ENCODE measurements at places on chromosomes 16 and 17.

DNA sequence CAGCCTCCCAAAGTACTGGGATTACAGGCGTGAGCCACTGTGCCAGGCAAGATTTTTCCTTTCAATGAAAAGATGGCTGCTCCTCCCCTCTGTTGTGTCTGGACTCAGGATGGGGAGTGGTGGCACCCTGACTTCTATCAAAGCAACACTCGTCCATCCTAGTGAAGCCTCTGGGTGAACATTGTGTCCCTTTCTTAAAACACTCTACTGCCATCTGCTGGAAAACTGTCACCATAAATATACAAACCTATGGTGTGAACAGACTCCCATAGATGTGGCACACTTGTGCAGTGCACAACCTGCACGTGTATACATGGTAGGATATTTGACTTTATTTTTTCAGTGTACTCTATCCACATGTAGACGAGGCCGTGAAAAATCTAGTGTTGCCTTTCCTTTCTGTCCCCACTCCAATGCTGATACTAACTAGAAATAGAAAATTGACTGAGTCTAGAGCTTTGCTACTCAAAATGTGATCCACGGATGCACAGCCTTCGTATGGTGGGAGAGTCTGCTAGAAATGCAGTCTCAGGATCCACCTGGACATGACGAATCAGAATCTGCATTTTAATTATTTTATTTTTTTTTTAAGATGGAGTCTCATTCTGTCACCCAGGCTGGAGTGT, 55.9 kb upstream of the PLCG2 start:
- DNase-seq, result peak; percentile 78

- no peak for DNase-seq
Measured at GRCh38 chr17:28404812-28405570, 1.0 kb downstream of the SLC46A1 start.

DNA sequence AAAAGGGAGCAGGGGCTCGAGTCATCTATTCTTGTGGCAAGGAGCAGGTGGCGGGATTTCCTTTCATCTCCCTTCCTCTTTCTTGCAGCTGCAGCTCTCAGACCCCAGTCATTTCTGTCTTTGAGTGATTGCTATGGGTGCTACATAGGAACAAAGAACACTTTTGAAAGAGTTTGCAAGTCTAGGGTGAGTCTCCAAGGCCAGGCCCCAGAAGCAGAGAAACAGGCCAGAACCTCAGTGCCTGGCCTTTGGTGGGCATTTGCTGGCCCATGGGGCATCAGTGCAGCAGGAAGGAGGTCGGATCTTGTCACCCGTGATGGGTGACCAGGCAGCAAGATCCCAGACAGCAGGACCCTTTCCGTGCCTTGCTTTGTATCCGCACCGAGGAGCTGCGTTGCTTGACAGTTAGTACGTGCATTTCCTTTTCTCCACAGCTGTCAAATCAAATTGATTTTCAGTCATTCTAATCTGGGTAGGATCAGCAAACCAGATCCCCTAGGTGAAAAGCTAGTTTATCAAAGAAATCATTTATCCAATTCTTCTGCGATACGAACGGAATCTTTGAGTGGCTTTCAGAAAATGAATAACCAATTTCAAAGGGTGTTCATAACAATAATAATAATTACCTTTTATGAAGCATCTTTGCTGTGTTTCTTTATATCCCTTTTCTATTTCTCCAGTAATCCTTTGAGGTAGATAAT, 244.6 kb upstream of the MAF start:
- no peak for DNase-seq

DNA sequence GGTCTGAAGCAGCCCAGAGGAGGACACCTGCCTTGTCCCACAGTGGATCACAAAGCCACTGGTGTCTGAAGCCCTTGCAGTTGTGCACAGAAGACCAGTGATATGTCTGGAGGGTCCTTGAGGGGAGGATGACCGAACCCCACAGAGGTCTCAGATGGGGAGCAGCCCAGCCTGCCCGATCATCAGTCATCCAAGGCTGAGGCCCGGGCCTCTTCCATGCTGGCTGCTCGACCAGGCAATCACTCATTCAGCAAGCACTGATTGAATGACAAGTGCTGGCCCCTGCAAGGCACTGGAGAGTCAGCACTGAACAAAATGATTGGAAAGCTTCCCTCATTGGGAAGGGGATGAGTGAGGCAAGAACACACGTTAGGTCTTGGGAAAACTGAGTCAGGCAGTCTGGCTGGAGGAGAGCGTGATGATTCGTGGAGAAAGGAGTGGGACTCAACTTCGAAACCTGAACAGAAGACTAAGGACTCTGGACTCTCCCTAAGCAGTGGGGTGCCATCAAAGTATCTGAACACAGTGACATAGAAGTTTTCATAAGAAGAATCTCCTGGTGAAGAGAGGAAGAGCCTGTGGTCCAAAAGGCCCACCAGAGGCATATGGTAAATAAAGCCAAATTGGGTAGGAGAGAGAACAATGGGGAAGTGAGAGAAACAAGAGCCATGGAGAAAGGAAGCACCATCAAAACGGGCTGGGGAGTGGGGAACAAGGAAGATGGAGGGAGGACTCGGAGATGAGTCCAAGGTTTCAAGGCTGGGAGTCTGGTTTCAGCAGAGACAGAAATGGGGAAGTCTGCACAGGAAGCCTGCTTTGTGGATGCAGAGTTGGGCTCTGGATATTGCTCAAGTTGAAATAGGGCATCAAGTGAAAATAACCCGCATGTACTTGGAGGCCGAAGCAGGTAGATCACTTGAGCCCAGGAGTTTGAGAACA, 10.2 kb downstream of the PIK3R5 start:
- no peak for DNase-seq

- DNase-seq, result no peak
Measured at GRCh38 chr16:8887431-8887765, 5.2 kb downstream of the LITAFD start.

GRCh38 chr16:27377666-27378485, 24.1 kb upstream of the IL21R start:
- no peak for DNase-seq

DNA sequence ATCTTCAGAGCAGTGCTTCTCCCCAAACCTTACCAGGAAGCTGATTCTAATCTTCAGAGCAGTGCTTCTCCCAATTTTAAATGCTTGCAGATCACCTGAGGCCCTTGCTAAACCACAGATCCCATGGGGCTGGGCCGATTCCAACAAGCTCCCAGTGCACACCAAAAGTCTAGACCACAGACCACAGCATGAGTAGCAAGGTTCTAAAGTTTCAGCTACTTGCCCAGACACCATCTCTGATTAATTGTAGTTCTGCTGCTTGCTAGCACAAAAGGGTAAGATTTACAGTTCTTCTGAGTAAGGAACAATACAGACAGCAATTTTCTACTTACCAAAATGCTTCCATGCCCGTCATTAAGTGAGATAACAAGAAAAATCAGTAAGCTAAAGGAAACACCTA, 12.2 kb downstream of the CLEC3A start:
- DNase-seq, result peak; percentile 5

GRCh38 chr17:53191878-53192277, 630.8 kb upstream of the KIF2B start:
- no peak for DNase-seq

- DNase-seq, result no peak
Measured at GRCh38 chr17:19341211-19341631, 21.3 kb downstream of the B9D1 start.

DNA sequence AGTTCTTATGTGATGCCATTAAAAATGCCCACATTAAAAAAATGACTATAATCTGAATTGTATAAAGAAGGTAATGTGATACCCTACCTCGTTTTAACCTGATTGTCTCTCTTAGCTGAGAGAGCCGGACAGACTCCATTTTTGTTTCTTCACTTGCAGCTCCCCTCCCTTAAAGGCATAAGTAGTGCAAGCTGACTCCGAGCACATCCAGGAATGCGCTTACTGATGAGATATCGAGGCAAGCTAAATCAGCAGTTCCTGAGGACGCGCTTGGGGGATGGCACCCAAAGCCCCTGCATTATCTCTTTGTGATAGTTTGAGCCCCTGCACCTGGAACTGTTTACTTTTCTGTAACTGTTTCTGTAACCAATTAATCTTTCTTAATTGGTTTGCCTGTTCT, 6.3 kb downstream of the KRT24 start:
- DNase-seq, result no peak

DNA sequence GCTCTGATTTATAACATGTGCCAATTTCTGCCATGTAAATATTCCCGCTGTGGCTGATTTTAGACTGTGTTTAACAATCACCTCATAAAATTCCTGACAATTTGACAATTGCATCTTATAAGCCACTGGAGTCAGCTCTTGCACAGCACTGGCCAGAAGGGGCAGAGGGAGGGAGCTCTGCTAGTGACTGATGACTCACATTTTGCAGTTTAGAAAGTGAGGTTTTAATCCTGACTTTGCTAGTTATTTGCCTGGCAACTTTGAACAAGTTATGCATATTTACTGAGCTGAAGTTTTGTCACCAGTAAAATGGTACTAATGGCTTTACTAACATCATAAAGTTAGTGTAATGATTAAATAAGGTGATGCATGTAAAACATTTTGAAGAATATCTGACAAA, 452.3 kb downstream of the CNTNAP4 start:
- no peak for DNase-seq

DNA sequence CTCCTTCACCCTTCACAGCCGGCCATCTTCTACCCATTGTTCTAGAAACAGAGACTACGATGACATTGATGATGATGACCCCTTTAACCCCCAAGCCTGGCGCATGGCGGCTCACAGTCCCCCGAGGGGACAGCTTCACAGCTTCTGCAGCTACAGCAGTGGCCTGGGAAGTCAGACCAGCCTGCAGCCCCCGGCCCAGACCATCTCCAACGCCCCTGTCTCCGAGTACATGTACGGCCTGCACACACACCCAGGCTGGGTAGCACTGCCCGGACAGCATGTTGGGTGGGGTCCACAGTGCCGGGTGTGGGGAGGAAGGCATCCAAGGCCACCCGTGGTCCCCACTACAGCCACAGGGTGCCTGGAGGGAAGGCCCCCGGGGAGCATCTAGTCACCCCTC, 21.0 kb upstream of the DNAI2 start:
- no peak for DNase-seq

GRCh38 chr17:68437979-68438822, 19.1 kb downstream of the WIPI1 start:
- DNase-seq, result no peak

DNA sequence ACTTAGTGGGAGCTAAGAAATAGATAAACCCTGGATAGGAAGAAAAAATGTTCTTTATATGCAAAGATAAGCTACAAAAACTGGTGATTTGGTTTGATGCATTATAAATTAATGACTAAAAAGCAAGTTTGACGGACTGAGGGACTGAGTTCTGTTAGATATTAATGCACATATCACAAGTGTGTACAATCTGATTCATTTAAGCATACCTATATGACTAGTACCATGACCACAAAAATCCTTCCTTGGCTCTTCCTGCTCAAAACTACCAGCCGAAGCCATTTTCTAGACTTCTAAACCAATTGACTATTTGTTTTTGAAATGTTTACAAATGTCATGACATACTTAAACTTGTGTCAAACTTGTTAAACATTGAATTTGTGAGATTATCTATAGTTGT, 374.5 kb upstream of the MON1B start:
- no peak for DNase-seq

GRCh38 chr17:70206361-70207010, 37.2 kb downstream of the KCNJ2 start:
- no peak for DNase-seq

All from fibroblast of skin of abdomen (primary cell).